Body of pancreas (tissue), 4 donors: ENCODE measurements at places on chromosomes 1 and 21. TPM values are rescaled to one million over a fixed set of nuclear protein-coding genes. Genes with fewer than 3 reads are reported as not detected.

DNA sequence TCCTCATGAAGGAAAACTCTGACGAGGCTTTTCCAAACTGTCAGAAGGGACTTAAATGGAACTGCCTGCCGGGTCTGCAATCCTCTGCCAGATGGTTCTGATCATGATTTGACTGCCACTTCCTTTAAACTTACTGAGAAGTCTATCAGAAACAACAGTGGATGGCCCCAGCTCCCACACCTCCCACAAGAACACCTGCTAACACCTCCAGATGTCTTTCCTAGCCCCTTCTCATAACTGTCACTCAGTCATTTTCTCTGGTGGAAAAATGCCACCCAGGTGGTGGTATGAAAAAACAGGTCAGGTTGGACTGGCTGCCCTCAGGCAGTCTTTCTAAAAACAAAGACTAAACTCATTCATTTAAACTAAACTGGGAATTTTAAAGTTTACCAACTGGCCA is 66.7 kb upstream of the ABCD3 start:
- H3K4me3 ChIP-seq = no peak overlapping the region
- no peaks in the 10 kb centered on the region for H3K36me3 ChIP-seq
- DNase-seq = no peak
- no peak overlapping the region for H3K27ac ChIP-seq

DNA sequence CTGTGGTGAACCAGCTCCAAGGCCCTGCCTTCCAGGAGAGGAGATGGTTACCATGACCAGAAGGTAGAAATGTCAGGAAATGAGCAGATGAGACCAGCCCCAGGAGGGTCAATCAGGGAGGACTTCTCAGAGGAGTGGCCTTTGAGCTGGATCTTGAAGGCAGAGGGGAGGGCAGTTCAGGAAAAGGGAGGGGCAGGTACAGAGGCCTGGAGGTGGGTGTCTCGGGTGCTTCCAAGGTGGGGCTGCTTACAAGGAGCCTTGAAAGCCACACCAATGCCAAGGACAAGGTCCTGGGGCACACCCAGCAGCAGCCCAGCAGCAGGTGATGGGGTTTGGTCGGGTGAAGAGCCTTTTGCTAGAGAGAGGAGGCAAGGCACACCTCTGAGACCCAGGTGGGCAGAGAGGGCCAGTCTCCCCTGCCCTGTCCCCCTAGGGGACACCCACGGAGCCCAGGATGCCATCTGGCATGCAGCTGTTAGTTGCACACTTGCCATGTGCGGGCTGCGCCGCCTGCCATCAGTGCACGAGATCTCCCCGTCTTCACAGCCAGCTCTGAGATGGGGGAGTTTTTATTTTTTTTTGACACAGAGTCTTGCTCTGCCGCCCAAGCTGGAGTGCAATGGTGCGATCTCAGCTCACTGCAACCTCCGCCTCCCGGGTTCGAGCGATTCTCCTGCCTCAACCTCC is 18.5 kb downstream of the SLC66A1 start:
- no peaks in the 10 kb centered on the region for H3K36me3 ChIP-seq
- no peak overlapping the region for H3K4me3 ChIP-seq
- DNase-seq = no peak
- no peaks in the 10 kb centered on the region for H3K4me1 ChIP-seq
- H3K27ac ChIP-seq = no peak overlapping the region

- H3K4me3 ChIP-seq = no peak overlapping the region
- H3K27me3 ChIP-seq = no peaks in the 10 kb centered on the region
- no peaks in the 10 kb centered on the region for H3K36me3 ChIP-seq
- H3K4me1 ChIP-seq = peaks cover 20% of the 10 kb centered on the region
These were observed 116.2 kb downstream of the RIPK4 start for GRCh38 chr21:41650526-41651145.

GRCh38 chr1:12170263-12170671 is 3.5 kb downstream of the TNFRSF1B start:
- no peaks in the 10 kb centered on the region for H3K27me3 ChIP-seq
- H3K36me3 ChIP-seq = no peaks in the 10 kb centered on the region
- no peak overlapping the region for H3K27ac ChIP-seq
- H3K4me1 ChIP-seq = peaks cover 11% of the 10 kb centered on the region
- DNase-seq = no peak

DNA sequence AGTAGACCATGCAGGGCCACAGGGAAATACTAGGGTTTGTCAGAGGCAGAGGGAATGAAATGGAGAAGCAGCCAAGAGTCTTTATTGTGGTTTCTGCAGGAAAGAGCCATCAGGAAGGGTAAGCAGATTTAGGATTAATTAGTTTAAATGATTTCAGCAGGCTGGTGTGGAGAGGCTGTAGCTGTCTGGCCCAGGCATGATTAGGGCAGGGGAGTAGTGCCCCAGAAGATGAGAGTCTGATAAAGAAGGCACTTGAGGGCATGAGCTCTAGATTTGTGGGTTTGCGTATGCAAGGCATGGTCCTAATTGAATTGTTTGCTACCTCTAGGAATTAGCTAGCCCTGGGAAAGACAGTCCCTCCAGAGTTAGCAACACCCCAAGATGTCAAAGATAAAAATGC is 484.6 kb upstream of the PLXNA2 start:
- no peak for DNase-seq
- H3K27me3 ChIP-seq = no peaks in the 10 kb centered on the region
- H3K4me1 ChIP-seq = no peaks in the 10 kb centered on the region
- H3K27ac ChIP-seq = no peak overlapping the region
- no peaks in the 10 kb centered on the region for H3K36me3 ChIP-seq

DNA sequence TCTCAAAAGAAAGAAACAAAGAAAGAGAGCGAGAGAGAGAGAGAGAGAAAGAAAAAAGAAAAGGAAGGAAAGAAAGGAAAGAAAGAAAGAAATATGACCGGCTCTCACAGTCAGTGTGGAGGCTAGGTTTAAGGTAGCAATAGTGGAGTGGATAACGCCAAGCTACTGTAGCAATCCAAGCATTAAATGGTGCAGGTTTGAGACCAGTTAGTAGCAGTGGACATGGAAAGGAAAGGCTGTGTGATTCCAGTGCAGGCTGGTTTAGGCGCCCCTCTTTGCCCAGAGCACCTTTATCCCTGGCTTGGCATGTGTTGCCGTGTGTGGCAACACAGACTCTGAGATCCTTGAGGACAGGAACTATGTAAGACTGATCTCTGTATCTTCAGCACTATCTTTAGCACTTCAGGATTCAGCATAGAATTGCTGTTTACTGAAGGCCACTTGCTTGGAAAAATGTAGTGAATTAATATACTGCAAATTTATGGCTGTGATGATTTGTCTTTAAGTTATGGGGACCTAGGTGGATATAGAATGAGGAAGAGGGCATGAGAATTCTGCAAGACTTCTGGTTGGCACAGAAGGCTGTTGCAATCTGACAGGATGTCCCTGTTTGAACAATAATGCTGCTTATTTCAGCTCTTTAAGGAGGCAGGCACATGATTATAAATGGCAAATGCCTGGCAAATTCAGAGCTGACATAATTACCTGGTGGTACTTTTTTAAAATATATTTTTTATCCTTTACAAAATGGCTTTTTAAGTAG is 10.8 kb upstream of the OSBPL9 start:
- H3K4me1 ChIP-seq = no peaks in the 10 kb centered on the region
- no peak overlapping the region for H3K27ac ChIP-seq
- DNase-seq = no peak
- no peaks in the 10 kb centered on the region for H3K36me3 ChIP-seq
- H3K4me3 ChIP-seq = no peak overlapping the region

GRCh38 chr1:67264152-67264551 is 43.5 kb upstream of the IL12RB2 start:
- H3K36me3 ChIP-seq = no peaks in the 10 kb centered on the region
- no peaks in the 10 kb centered on the region for H3K27me3 ChIP-seq
- no peak overlapping the region for H3K4me3 ChIP-seq
- DNase-seq = no peak

DNA sequence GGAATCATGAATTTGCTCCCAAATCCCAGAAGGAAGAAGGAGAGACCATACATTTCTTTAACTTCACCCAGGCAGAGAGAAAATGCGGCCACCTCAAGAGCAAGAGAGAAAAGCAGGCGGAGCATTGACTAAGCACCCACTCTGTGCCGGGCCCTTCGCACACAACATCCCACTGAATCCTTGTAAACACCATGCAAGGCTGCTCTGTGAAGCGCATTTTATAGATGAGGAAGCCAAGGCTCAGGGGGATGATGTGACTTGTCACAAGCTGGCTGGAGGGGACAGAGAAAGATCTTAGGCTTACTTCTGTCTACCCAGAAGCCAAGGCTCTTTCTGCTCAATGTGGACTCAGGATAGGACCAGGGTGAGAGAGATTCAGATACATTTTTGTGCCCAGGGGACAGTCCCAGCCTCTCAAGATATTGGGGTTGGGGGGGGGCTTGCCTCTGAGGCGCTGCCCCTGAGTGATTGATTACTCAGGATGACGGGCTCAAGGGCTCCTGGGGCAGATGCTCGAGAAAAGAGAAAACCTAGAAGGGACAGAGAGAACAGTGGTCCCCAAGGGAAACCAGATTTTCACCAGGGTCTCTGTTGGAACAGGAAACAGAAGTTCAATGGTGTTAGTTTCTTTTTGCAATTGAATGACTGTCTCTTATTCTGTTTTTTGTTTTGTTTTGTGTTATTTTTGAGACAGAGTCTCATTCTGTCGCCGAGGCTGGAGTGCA is 19.5 kb downstream of the PADI2 start:
- H3K27me3 ChIP-seq = no peaks in the 10 kb centered on the region
- no peak overlapping the region for H3K4me3 ChIP-seq
- H3K36me3 ChIP-seq = no peaks in the 10 kb centered on the region
- H3K4me1 ChIP-seq = no peaks in the 10 kb centered on the region
- no peak for DNase-seq

GRCh38 chr1:78447086-78447485 is 43.7 kb upstream of the PTGFR start:
- no peaks in the 10 kb centered on the region for H3K4me1 ChIP-seq
- no peaks in the 10 kb centered on the region for H3K27me3 ChIP-seq
- no peak overlapping the region for H3K27ac ChIP-seq
- H3K36me3 ChIP-seq = no peaks in the 10 kb centered on the region

GRCh38 chr1:7010534-7011200 is 225.4 kb downstream of the CAMTA1 start:
- no peak overlapping the region for H3K4me3 ChIP-seq
- H3K36me3 ChIP-seq = no peaks in the 10 kb centered on the region
- peaks cover 40% of the 10 kb centered on the region for H3K4me1 ChIP-seq
- H3K27me3 ChIP-seq = no peaks in the 10 kb centered on the region
- peak; percentile 84 for DNase-seq

Gene GBP5
- total RNA-seq = 1.6 TPM

Gene C8B
- total RNA-seq = not detected

Gene PSRC1
- not detected for total RNA-seq

Gene RPE65
- not detected for total RNA-seq

Gene CALML6
- total RNA-seq = 4.3 TPM

Gene ADGRL4
- 6.2 TPM for total RNA-seq

Gene NPPA
- total RNA-seq = not detected

Gene TMPRSS15
- not detected for total RNA-seq

Gene OPTC
- not detected for total RNA-seq

Gene GBP3
- 8.2 TPM for total RNA-seq
